NB4 (cell line): ENCODE measurements at places on chromosomes 1 and 21.
A peak's percentile ranks its signal among the peaks of the same experiment; 100 is the strongest.

- DNase-seq, result no peak
Observed at GRCh38 chr1:14896381-14897079, 257.0 kb upstream of the TMEM51 start.

DNA sequence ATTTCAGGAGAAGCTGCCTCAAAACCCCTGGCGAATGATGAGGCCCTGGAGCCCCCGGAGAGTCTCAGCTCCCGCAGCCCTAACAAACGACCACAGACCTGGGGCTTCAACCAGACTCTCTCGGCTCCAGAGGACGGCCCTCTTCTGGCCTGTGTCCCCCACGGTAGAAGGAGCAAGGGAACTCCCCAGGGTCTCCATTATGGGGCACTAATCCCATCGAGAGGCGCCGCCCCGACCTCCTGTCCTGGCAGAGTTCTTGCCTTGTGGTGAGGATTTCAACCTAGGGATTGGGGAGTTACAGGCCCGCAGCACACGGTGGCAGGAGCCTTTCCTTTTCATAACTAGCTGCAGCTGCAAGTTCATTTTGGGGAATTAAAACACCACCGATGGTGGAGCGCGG, 6.2 kb downstream of the FAAP20 start:
- no peak for DNase-seq

DNA sequence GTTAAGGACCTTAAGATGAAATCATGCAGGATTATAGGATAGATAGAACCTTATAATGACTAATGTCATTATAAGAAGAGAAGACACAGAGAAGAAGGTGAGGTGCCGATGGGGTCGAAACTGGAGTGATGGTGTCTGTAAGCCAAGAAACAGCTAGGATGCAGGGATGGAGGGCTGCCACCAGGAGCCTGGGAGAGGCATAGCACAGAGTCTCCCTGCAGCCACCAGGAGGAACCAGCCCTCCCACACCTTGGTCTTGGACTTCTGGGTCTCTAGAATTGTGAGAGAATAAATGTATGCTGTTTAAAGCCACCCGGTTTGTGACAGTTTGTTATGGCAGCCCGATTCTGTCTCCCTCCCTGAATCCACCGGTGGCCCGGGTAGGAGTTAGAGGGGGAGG, 337.2 kb upstream of the AJAP1 start:
- no peak for DNase-seq

DNA sequence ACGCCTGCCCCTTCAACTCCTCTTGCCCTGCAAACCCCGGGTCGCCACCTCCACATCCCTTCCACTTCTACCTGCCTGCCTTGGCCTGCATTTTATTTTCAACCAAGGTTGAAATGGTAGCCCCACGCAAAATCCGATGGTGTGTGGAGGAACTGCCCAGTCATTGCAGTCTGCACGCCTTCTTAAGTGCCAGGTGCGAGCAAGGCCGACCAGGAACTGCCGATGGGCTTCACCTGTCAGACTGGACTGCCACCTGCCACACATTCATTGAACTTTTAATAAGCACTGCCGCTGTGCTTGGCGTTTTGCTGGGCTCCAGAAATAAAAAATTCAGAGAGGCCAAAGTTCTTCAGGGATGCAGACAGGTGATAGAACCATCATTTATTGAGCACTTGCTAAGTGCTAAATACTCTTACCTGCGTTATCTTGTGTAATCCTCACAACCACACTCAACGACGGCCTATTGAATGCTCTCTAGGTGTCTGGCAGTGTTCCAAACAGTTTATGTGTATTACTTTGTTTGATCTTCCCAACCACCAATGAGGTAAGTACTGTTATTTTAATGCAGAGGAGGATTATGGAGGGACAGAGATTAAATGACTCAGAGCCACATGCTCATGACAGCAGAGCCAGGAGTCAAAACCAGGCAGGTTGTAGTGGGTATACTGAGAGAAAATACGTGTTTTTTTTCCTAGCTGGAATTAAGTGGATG, 36.2 kb downstream of the CACHD1 start:
- no peak for DNase-seq

DNA sequence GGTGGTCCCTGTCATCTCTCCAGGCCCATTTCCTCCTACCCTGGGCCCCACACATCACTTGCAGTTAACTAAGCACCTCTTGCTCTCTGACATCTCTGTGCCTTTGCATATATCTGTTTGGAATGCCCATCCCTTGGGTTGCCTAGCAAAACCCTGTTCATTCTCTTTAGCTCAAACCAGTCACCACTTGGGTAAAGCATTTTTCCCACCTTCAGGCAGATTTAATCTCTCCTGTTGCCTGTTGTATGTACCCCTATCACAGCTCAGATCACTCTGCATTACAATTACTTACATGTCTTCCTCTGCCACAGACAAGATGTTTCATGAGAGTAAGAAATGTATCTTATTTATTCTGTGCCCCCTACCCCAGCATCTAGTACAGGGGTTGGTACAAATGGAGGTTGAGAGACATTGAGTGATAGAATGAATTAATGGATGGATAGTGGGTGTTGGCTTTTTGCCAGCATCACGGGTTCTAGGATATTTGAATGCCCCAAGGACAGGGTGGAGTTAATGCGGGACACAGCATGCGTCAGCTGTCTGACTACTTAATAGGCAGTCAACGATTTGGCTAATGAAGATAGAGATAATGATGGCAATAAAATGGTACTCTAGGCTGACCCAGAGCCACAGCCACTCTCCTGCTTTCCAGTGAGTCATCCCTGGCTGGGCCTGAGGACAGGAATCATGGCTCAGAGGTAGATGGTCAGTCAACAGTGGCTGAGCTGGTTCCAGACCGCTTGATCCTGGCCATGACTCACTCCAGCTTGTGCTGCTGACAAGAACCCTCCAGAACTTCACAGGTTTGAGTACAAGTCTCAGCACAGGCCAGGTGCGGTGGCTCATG, 6.5 kb downstream of the NR0B2 start:
- DNase-seq, result no peak

DNA sequence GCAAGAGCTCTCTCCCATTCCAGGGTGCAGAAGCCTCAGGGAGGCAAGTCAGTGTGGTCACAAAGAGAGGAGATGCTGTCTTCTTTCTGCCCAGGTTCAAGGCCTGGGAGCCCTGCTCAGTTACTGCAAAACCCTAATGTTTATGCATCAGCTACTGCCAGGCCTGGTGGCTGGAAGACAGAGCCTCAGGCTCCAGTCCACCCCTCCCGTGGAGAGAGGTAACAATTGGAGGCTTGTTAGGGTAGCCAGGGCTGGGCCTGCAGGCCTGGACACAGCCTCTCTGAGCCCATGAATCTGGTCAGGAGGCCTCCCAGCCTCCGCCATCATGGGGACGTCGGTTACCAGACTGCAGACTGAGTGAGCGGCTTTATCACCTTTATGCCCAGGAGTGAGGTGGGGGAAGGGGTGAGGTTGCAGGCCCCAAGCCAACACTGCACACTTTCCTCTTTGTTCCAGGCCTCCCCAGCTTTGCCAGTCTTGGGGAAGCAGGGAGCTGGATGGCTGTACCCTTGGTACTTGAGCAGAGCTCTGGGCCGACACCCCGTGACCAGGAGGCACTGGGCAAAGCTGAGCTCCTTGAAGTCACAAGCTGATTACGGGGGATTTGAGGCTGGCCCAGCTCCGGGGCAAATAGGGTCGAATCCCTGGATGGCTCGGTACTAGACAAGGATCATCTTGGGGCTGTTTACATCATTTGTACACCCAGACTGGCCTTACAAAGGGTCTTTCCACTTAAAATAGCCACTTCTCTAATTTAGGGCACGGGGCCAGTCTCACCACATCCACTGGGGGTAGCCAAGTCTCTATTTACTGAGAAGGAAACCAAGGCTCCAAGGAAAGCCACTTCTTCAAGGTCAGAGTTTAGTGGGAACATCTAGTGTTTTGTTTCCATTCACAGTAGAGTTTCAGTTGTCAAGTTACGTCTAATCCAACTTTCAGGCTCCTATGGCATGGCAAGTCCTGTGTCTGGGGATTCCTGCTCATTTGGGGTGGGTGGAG, 5.2 kb downstream of the SLC2A1 start:
- DNase-seq, result no peak

DNA sequence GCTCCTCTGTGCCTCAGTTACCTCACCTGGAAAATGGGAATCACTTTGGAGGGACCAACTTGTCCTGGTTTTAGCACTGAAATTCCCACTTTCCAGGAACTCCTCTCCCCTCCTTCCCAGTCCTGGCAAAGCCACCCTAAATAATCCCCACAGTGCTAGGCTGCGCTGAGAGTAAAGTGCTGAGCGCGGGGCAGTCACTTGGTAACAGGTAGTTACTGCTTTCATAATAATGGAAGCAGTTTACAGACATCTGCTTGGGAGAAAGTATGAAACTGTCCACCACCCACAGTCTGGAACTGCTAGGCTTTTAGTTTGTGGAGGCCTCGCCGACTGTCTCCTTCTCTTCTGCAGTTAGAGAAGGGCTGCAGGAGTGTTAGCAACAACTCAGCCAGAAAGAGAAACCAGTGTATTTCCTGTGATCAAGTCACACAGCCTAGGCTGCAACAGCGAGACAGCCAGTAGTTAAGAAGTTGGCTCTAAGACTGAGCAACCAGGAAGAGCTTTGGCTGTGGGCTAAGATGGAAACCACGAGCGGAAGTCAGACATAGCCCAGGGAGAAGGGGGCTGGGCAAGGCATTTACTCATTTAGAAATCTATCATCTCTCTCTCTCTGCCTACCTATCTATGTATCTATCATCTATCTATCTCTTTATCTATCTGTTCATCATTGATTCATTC, 30.8 kb upstream of the ABCG1 start:
- DNase-seq, result peak; percentile 91

DNA sequence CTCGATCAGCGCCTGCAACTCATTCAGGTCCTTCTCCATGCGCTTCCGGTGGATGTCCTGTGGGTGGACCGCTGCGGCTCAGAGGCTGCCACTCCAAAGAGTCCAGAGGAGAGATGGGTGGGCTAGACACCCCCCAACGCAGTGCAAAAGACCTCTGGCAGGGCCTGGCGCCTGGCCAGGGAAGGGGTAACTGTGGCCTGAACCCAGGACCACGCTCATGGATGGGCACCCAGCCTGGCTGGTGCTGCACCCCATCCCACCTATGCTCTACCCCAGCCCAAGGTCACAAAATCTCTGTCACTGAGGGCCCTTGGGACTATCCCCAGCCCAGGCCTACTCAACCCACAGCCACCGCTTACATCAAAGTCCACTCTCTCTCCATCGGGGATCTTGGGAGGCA, 12.2 kb downstream of the TNNT2 start:
- DNase-seq, result no peak

DNA sequence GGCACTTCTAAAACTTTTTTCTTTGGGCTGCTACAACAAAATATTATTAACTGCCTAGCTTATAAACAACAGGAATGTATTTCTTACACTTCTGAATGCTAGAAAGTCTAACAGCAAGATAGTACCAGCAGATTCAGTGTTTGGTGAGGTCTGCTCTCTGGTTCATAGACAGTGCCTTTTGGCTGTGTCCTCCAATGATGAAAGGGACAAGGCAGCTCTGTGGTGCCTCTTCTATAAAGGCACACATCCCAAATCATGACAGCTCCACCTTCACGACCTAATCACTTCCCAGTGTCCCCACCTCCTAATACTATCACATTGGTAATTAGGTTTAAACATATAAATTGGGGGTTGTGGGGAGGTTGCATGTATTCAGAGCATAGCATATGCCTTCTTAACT, 9.5 kb downstream of the CFH start:
- DNase-seq, result no peak

DNA sequence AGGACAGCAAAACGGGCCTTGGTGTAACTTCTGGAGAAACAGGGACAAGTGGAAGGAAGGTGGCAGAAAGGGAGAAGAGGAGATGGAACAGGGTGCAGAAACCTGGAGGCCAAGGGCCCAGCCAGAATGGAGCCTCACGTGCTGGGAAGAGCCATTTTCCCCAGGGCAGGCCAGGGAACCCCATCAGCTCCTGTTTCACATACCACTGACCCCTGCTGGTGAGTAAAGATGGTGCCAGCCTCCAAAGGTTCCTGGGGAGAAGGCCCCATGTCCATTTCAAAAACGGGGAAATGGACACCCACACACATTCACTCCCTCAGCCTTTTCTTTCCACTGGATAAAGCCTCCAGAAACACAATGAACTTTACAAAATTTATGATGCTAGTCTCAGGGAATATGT, 57.6 kb upstream of the JUN start:
- peak; percentile 44 for DNase-seq

DNA sequence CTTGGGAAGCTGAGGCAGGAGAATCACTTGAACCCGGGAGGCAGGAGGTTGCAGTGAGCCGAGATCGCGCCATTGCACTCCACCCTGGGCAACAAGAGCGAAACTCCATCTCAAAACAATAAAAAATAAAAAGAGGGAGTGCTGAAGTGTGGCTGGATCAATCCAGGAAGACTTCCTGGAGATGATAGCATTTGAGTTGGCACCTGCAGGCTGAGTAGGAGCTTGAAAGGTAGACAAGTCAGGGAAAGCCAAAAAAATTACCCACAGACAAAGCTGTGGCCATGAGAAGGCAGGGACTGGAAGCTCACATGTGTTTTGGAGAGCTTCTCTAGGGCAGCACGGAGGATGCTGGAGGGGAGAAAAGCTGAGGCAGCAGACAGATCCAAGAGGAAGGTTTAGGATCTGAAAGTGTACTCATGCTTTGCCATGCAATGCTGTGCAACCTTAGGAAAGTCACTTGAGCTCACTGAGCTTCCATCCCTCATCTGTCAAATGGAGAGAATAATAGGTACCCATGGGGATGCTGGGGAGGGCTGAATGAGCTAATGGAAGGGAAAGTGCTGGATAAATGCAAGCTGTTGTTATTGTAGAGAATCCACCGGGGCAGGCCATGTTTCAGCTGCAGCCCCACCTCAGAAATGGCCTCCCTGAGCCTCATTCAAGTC, 26.0 kb upstream of the SYNC start:
- no peak for DNase-seq

GRCh38 chr1:185108321-185108720, 48.4 kb downstream of the TRMT1L start:
- DNase-seq, result peak; percentile 8

DNA sequence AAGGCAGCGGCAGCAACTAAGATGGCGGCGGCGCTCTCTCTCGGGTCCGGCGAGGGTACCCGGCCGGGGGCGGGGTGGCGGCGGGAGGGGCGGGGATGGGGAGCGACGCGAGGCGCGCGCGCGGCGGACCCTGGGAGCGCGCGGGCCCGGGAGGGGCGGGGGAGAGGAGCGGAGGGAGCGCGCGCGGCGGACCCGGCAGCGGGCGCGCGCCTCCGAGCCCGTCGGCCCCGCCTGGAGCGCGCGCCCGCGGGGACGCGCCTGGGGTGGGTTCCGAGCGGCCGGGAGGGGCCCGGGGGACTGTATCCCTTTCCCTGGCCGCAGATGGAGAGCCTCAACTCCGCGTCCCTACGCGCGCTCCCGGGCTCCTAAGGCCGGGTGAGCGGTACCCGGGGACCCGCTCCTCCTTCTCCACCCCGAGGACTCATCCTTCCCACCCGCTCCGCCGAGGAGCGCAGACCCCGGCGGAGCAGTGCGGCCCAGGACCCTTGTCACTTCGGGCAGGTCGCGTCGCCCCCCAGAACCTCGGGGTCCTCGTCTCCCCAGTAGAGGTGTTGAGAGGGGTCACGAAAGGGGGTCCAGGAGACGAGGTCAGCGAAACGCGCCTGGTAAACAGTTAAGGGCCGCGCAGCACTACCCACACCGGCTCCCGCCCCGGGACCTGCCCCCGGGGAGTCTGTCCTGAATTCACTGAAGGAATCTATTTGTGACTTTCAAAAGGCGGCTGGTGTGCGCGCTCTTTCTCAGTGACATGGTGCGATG, at the start of gene CLSTN1:
Gene CLSTN1 (minus strand): TSS at position 23 of the 759 bp plus-strand sequence. CDS start 232 bp downstream, outside the sequence.
- DNase-seq, result peak; percentile 87
